ENCODE measurements at places on chromosomes 4 and X. TPM values are rescaled to one million over a fixed set of nuclear protein-coding genes. Genes with fewer than 3 reads are reported as not detected.
A peak's percentile ranks its signal among the peaks of the same experiment; 100 is the strongest.

Gene GPC3
- 22.1 TPM for polyA plus RNA-seq

DNA sequence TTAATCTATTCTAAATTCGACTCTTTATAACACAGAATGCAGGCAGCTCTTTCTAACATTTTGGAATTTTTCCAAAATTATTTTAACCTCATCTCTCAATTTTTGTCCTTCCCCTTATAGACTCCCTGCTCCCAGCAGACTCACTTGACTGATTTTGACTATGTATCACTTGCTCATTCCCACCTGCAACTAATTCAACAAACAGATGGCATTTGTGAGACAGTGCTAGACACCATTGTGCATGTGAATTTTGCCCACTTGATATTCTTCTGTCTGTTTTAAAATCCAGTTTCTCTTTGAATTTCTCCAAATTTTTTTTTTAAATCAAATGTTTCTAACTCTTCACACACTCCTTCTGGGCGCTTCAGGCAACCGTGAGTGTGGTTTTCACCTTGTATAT is 1534.0 kb downstream of the PCDH7 start:
- no peak for DNase-seq

Gene SPANXA2
- not detected for polyA plus RNA-seq

Gene MAGEB10
- not detected for polyA plus RNA-seq

GRCh38 chrX:105328773-105329172 is 108.3 kb upstream of the TEX13A start:
- no peak for DNase-seq

- no peak for DNase-seq
These were observed 941.6 kb upstream of the GRID2 start for GRCh38 chr4:91362125-91362524.

DNA sequence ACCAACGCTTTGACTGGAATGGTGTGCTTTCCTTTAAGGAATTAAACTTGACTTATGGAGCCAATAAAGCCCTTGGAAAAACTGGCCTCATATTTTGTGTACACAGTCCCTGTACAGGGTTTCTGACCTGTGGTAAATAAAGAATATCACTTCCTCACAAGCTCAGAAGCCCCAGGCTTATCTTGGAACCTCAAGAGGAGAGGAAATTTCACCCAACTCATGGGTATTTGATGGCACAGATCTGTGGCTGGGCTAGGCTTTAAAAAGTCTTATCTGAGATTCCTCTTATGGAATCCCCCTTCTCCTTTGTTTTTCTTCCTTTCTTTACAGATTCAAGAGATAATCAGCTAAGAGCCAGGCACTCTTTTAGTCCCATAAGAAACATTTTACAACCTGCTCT is 89.3 kb upstream of the USP38 start:
- no peak for DNase-seq

GRCh38 chr4:66628146-66628545 is 917.2 kb downstream of the CENPC start:
- no peak for DNase-seq

DNA sequence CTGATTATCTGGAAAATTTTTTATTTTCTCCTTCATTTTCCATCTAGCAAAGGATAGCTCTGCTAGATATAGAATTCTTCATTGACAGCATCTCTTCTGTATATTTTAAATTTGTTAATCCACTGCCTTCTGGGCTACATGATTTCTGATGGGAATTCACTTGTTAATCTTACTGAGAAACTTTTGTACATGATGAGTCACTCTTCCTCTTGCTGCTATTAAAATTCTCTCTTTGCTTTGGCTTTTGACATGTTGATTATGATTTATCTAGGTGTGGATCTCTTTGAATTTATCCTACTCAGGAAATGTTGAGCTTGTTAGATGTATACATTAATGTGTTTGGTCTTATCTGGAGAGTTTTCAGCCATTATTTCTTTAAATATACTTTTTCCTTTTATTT is 27.5 kb downstream of the OR13H1 start:
- no peak for DNase-seq

DNA sequence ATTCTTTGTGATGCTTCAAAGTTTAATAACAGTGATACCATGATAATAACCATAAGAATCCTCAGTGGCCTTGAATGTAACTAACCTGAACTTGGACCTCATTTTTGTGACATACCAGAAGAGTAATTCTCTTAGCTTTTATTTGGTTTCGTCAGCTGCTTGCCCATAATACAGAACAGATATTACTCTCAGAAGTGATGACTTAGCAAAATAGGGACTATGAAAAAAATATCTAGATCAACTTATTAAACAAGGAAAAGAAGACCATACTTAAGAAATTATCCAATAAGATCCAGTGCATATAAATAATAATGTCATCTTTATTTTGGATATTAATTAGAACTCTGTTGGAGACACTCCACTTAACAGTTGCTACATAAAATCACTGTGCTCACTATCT is 236.9 kb upstream of the GPC4 start:
- DNase-seq, result no peak

Gene ADH1A
- polyA plus RNA-seq, result 0.08 TPM

DNA sequence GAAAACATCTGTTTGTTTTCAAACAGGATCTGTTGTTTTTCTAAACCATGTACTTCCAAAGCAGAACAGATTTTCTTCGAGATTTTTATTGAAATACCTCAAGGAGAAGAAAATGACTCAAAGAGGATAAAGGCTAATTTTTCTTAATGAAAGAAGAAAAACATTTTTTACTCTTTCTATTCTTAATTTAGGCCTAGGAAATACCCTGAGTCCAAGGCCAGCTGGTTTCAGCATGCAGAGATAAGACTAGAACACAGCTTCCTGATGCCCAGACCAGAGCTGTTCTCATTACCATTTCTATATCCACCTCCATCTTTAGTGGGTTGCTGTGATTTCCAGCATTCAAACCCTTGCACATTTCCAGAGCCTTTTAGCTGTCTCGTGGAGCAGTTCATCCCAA is 18.3 kb downstream of the GAB1 start:
- no peak for DNase-seq

GRCh38 chrX:16491461-16491860 is 158.5 kb upstream of the S100G start:
- no peak for DNase-seq

- DNase-seq, result no peak
These were observed 583.5 kb upstream of the FAT1 start for GRCh38 chr4:187307131-187307530.

Gene DUX4
- polyA plus RNA-seq, result not detected

Gene ARR3
- polyA plus RNA-seq, result not detected

GRCh38 chrX:74382613-74383012 is 38.7 kb upstream of the SLC16A2 start:
- DNase-seq, result peak; percentile 0

DNA sequence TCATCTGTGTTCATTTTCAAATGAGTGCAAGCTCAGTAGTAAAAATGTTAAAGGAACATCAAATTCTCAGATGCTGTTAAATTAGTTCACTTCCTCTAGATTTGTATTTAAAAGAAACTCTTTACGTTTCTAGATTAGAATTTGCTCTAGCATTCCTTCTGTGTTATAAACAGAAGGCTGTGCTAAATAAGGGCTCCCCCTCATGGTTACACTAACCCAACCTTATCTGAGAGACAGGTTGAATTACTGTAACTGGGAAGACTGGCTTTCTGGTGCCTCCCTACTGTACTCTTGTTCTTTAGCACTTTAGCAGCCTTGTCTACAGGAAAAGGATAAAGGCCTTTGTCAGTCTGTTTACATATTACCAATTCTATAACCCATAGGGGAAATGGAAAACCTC is 56.8 kb downstream of the RXFP1 start:
- DNase-seq, result no peak

DNA sequence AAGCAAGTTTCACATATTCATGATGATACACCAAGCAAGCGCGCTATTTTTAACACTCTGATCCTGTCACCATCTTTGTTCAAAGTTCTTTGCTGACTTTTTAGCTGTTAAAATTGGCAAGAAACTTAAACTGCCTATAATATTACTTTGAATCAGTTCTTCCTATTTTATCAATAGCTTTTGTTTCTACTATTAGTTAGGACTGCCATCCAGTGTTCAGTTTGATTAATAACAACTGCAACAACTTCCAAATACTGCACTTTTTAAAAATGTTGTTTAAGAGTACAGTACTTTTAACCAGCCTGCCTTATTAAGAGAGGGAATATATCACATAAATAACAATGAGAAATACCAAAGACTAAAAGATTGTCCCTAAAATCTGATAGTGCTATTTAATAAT is 614.3 kb downstream of the FAM133A start:
- DNase-seq, result no peak

DNA sequence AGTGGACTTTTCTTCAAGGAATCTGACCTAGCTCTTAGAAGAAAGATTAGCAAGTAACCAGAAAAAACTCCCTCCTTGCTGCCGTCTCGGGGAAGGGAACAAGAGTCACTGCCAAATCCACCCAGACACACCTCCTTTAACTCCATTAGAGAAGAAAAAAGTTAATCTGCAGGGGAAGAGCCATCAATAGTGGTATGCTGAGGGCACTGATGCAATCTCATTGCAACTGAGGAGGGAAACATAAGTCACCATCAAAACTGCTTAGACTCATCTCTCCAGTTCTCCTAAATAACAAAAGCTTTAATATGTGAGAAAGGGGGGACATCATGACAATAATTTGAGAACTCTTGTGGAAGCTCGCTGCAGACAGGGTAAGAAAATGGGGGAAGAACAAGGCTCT is 49.3 kb upstream of the MAGED4B start:
- no peak for DNase-seq

GRCh38 chrX:101709384-101709783 is 49.7 kb upstream of the ARMCX2 start:
- DNase-seq, result no peak

DNA sequence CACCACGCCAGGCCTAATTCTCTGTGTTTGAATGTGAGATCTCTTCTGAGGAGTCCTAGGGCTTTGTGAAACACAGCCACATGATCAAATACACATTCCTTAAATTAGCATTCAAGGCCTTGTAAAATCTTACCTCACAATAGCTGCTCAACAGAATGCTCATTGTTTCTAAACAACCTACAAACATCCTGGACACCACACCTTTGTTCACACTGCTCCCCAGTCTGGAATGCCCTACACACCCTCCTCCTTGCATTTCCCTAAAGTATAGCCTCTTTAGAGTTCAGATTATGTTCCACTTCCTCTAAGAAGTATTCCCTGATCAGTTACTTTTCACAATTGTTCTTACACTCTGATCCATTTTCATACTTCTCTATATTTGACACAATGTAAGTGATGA is 110.6 kb downstream of the AGTR2 start:
- DNase-seq, result no peak

Measured in urinary bladder (tissue), 4 donors.